ENCODE measurements at places on chromosomes 4 and X. TPM values are rescaled to one million over a fixed set of nuclear protein-coding genes. Genes with fewer than 3 reads are reported as not detected.

The GAGE13 gene
- total RNA-seq, result not detected

The ODAPH gene
- not detected for total RNA-seq

The PAGE4 gene
- not detected for total RNA-seq

The TDO2 gene
- 0.94 TPM for total RNA-seq

The TRIM61 gene
- total RNA-seq, result not detected

The SPARCL1 gene
- not detected for total RNA-seq

The MAGEA2 gene
- not detected for total RNA-seq

The JAKMIP1 gene
- total RNA-seq, result not detected

Data from A549 treated with RU486 at 1 μM for 4 hours (cell line).